Umbilical cord (tissue), 2 donors: ENCODE measurements at places on chromosomes 1 and 21. TPM values are rescaled to one million over a fixed set of nuclear protein-coding genes. Genes with fewer than 3 reads are reported as not detected.

Gene YBEY
- total RNA-seq = 16.6 TPM

Gene BLACAT1
- 1.2 TPM for total RNA-seq

Gene TNFRSF25
- total RNA-seq = 21.4 TPM

Gene MYOG
- 2.6 TPM for total RNA-seq

Gene DPYD
- total RNA-seq = 24.1 TPM
